ENCODE measurements at places on chromosomes 6 and 20. TPM values are rescaled to one million over a fixed set of nuclear protein-coding genes. Genes with fewer than 3 reads are reported as not detected.

The MCCD1 gene
- total RNA-seq = not detected

The LHFPL5 gene
- not detected for total RNA-seq

The TIAM2 gene
- total RNA-seq = 5.2 TPM

The TNFRSF21 gene
- total RNA-seq = 0.62 TPM

The PPIL6 gene
- 0.17 TPM for total RNA-seq

The PRRT1 gene
- 1.1 TPM for total RNA-seq

The C6orf52 gene
- total RNA-seq = 3.0 TPM

The TCEA2 gene
- 65.3 TPM for total RNA-seq

The LRRC1 gene
- 4.2 TPM for total RNA-seq

The CRISP2 gene
- total RNA-seq = not detected

The KIAA1755 gene
- not detected for total RNA-seq

The GSTA2 gene
- total RNA-seq = not detected

The CPNE5 gene
- total RNA-seq = 1.3 TPM

The EPHA7 gene
- not detected for total RNA-seq

The BHLHE23 gene
- not detected for total RNA-seq

The FLRT3 gene
- total RNA-seq = not detected

The RGL2 gene
- 65.4 TPM for total RNA-seq

The PFDN4 gene
- total RNA-seq = 16.5 TPM

The MOG gene
- not detected for total RNA-seq

The ARFGEF3 gene
- 0.30 TPM for total RNA-seq

The GHRH gene
- not detected for total RNA-seq

The WDR46 gene
- 50.0 TPM for total RNA-seq

The PRDM13 gene
- not detected for total RNA-seq

The DEFB124 gene
- total RNA-seq = not detected

The NRN1 gene
- 49.8 TPM for total RNA-seq

The SULF2 gene
- 0.68 TPM for total RNA-seq

The PCSK2 gene
- not detected for total RNA-seq

The PLN gene
- total RNA-seq = not detected

The POM121L2 gene
- total RNA-seq = not detected

The MLIP gene
- not detected for total RNA-seq

The SYCP2L gene
- not detected for total RNA-seq

The SLC44A4 gene
- not detected for total RNA-seq

The TMEM217 gene
- total RNA-seq = 2.0 TPM

The SLC24A3 gene
- total RNA-seq = not detected

The HLA-DRA gene
- 25.8 TPM for total RNA-seq

The NKX2-4 gene
- not detected for total RNA-seq

All from activated naive CD8-positive, alpha-beta T cell treated with anti-CD3 and anti-CD28 coated beads, Interleukin-2, amount 10 ng/mL, durations not matched to agents 7 days and 5 days (primary cell).